HCT116 (cell line): ENCODE measurements at places on chromosomes 2 and 18. TPM values are rescaled to one million over a fixed set of nuclear protein-coding genes. Genes with fewer than 3 reads are reported as not detected.

- no peak for DNase-seq
- no peak overlapping the region for H3K27ac ChIP-seq
- H3K36me3 ChIP-seq: no peaks in the 10 kb centered on the region
Measured at GRCh38 chr2:176503776-176504175, 234.5 kb downstream of the MTX2 start.

- no peaks in the 10 kb centered on the region for H3K27me3 ChIP-seq
- no peaks in the 10 kb centered on the region for H3K36me3 ChIP-seq
- H3K4me1 ChIP-seq: peaks cover 6% of the 10 kb centered on the region; the same call in 1 of the 2 replicates
- no peak for DNase-seq
- H3K27ac ChIP-seq: no peak overlapping the region
Measured at GRCh38 chr2:100124761-100125160, 17.6 kb downstream of the AFF3 start.

DNA sequence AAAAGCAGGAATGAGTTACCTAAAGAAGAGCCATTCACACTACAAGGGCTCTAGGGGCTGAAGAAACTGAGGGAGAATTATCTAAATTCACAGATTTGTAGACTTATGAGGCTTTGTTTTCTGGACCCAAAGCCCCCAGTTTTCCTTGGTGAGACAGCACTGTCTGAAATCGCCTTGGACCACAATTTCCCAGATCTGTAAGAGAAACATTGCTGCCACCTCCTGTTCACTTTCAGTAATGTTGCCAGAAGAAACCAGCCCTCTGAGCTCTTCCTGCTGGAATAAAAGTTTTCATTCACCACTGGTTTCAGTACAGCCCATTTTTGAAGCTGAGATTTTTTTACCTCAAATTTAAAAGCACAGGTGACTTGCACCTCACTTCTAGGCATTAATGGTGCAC, 169.2 kb downstream of the CDH20 start:
- no peaks in the 10 kb centered on the region for H3K36me3 ChIP-seq
- DNase-seq: peak; percentile 35
- H3K27me3 ChIP-seq: peaks cover 44% of the 10 kb centered on the region
- no peaks in the 10 kb centered on the region for H3K4me1 ChIP-seq
- H3K27ac ChIP-seq: no peak overlapping the region

DNA sequence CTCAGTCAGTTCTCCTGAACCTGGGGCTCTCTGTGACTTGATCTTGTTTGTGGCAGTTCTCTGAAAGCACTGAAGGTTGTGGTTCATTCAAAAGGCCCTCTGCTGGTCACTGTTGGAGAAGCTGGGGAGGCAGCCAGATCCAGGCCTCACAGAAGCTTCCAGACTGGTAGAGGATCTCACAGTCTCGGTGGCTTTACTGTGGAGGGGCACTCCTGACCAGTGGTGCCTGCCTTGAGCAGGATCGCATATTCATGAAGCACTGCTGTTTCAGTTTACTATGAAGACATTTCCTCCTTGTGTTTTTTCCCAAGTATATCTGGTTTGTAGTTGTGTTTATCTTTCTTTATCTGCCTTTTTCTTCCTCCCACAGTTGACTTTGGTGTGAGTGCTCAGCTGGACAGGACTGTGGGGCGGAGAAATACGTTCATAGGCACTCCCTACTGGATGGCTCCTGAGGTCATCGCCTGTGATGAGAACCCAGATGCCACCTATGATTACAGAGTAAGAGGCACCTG, 133.9 kb downstream of the MAP4K4 start:
- H3K4me1 ChIP-seq: no peaks in the 10 kb centered on the region
- H3K36me3 ChIP-seq: 0 out of 2 replicates have a peak, but pooled peaks cover 7% of the 10 kb centered on the region
- DNase-seq: peak; percentile 26
- peak overlapping the region; percentile 28; the same call in 1 of the 2 replicates for H3K27ac ChIP-seq
- H3K27me3 ChIP-seq: no peaks in the 10 kb centered on the region

DNA sequence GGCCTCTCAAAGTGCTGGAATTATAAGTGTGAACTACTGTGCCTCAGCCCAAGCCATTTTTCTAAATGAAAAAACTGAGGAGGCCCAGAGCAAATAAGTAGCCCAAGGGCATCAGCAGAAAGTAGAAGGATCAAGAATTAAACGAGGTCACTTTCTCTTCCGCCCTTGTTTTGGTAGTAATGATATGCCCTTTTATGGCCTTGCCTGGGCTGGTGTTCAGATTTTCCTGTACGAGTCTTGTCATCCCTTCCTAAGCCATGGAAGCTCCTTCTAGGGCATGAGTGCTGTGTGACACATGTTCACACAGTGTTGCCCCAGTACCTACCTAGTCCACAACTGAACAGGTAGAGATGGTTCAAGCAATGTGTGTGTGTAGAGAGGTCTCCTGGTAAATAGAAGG, 6.6 kb downstream of the HPCAL1 start:
- H3K36me3 ChIP-seq: no peaks in the 10 kb centered on the region
- H3K27me3 ChIP-seq: no peaks in the 10 kb centered on the region
- no peak for DNase-seq
- H3K27ac ChIP-seq: no peak overlapping the region
- H3K4me3 ChIP-seq: no peak overlapping the region

ST3GAL5 gene
- total RNA-seq: 14.8 TPM

FEV gene
- total RNA-seq: not detected
